ENCODE measurements at places on chromosomes 6 and 20.

DNA sequence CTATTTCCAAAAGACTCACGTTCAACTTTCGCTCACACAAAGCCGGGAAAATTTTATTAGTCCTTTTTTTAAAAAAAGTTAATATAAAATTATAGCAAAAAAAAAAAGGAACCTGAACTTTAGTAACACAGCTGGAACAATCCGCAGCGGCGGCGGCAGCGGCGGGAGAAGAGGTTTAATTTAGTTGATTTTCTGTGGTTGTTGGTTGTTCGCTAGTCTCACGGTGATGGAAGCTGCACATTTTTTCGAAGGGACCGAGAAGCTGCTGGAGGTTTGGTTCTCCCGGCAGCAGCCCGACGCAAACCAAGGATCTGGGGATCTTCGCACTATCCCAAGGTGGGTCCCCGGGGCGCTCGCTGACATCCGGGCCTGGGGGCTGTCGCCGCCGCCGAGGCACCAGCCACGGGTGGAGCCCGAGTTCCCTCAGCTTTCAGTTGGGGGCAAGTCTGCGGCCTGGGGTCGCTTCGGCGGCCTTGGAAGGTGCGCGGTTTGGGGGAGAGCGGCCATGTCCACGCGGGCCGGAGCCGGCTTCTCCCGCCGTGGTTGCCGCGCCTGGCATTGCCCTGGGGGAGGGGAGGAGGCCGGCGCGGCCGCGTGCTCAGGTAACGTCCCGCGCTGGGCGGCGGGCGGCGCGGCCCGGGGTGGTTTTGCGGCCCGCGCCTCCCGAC is 429 bp downstream of the AMD1 start:
- DNase-seq = peak; percentile 45

DNA sequence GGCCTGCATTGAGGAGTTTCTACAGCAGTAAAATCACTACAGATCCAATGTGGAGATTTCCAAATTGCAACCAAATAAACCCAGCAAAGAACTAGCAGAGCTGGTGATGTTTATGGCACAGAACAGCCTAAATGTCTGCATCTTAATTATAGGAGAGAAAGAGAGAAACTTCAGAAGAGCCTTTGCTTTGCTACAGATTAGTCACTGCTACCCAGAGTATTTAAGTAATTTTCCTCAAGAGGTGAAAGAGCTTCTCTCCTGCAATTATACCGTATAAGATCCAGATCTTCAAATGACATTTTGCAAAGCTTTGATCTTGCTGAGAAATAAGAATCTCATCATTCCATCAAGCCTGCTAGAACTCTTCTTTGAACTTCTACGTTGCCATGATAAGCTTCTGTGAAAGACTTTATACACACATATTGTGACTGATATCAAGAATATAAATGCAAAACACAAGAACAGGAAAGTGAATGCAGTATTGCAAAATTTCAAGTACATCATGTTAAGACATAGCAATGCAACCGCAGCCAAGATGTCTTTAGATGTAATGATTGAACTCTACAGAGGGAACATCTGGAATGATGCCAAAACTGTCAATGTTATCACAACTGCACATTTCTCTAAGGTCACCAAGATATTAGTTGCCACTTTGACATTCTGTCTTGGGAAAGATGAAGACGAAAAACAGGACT is 48.0 kb downstream of the MKKS start:
- DNase-seq = no peak

GRCh38 chr6:38281126-38281525 is 358.6 kb downstream of the BTBD9 start:
- no peak for DNase-seq

- no peak for DNase-seq
Observed at GRCh38 chr6:89612121-89612520, 26.4 kb downstream of the LYRM2 start.

DNA sequence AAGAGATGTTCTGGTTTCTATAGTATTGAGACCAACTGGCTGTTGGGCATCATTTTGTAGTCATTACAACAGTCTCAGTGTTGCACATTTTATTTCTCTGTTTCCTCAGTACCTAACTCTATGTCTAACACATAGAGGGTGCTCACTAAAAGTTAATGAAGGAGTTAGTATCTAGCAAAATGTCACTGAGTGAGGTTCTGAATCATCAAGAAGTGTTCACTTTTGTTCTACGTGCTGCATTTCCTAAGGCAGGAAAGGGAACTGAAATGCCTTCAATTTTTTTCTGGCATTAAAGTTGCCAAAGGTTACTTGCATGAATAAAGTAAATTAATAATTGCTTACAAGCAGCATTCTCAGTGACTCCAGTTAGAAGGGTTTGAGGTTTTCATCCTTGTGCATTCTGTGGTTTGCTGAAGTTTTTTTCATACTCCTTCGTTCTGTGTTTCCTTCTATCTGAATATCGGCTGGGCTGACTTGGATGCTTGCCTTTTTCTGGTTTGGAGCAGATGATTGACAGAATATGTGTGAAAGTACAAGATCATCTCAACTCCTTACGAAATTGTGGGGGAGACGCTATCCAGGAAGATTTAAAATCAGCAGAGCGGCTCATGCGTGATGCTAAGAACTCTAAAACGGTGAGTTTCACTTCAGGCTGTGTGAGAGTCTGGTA is 114.5 kb upstream of the SCGN start:
- DNase-seq = no peak

DNA sequence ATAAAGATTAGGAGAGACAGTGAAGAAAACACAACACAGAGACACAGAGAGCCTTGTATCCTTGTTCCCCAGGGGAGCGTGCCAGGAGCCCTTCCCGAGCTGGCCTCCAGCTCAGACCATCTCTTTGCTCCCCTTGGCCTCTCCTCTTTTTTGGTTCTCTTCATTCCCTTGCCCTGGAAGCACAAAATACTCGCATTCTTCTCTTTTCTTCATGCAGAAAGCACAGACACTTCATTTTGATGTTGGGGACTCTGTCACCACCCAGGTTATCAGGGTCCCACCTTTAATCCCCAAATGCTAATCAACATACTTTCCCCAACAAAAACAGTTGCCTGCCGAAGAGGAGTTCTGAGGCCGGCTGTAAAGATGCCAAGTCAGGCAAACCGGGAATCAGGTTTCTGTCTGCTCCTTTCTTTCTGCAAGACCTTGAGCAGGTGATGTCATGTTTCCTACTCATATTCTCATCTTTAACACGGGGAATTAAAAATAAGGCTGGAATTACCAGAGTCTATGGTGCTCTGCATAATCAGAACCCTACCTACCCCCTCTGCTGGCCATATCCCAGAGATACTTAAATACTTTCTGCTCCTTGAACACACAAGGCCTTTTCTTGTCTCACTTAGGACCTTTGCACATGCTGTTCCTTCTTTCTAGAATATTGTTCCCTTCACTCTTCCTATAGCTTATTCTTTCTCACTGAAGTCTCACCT is 21.7 kb downstream of the TGM6 start:
- no peak for DNase-seq

- no peak for DNase-seq
Observed at GRCh38 chr6:112626468-112627082, 279.4 kb downstream of the RFPL4B start.

DNA sequence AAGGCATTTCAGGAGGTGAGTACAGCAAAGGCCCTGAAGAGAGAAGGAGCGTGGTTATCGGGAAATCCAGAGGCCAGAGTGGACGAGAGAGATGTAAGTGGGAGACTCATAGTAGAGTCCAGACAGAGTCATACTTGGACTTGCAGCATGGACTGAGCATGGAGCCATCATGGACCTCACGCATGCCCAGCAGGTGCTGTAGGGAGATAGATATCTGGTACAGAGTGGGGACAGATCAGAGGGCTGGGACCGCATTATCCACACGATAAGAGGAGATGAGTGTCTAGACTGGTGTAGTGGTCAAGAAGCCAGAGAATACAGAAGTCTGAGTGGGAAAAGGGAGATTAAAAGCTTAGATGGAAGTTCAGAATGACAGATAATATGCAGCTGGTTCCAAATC is 127.0 kb downstream of the TBC1D7 start:
- no peak for DNase-seq

DNA sequence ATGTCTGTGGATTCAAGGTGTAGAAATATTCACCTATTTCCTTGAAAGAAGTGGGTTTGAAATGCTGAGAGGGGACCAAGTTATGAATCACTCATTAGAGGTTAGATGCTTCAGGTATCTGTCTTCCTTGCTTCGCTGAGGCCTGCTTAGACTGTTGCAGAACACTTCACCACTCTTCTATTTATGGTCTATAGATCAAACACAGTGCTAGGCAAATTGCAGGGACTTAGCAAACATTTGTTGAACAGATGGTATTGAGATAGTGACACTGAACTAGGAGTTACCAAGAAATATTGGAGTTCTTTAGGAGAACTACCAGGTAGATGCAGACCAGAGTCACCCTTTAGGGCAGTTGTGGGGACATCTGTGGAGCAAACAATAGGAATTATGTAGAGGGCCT is 123.8 kb downstream of the RFPL4B start:
- DNase-seq = no peak

GRCh38 chr6:91167846-91168245 is 581.0 kb upstream of the MAP3K7 start:
- no peak for DNase-seq

GRCh38 chr6:108736002-108736361 is 112.2 kb upstream of the ARMC2 start:
- DNase-seq = no peak

- DNase-seq = no peak
Observed at GRCh38 chr6:155200012-155200411, 63.8 kb upstream of the CLDN20 start.

DNA sequence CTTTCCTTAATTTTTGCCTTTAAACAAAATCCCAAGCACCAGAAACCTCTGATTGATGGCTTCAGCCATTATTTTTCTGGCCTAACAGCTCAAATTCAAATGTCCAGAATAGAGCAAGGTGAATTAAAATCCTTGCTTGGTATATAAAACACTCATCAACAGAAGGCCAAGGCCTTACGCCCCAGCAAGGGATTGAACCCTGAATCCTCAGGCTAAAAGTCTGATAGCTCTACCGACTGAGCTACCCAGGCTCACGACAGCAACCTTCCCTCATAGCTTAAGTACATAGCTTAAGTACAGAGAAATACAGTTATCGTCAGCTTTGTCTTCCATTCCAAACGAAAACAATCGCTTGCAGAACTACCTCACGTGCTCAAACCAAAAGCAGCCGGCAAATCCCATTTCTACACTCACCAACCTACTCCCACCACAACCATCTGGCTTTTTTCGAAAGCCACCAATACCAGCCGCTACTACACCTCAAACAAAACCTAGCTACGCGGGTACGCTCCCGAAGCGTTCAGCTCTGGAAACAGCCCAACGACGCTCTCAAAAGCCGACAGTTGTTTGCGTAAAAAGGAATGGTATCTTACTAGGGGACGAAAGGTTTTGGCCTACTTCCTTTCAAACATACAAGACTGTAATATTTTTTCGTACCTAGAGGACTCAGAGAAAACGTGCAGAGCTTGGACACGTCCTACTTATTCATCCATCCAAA is 167.5 kb downstream of the GPX5 start:
- no peak for DNase-seq

DNA sequence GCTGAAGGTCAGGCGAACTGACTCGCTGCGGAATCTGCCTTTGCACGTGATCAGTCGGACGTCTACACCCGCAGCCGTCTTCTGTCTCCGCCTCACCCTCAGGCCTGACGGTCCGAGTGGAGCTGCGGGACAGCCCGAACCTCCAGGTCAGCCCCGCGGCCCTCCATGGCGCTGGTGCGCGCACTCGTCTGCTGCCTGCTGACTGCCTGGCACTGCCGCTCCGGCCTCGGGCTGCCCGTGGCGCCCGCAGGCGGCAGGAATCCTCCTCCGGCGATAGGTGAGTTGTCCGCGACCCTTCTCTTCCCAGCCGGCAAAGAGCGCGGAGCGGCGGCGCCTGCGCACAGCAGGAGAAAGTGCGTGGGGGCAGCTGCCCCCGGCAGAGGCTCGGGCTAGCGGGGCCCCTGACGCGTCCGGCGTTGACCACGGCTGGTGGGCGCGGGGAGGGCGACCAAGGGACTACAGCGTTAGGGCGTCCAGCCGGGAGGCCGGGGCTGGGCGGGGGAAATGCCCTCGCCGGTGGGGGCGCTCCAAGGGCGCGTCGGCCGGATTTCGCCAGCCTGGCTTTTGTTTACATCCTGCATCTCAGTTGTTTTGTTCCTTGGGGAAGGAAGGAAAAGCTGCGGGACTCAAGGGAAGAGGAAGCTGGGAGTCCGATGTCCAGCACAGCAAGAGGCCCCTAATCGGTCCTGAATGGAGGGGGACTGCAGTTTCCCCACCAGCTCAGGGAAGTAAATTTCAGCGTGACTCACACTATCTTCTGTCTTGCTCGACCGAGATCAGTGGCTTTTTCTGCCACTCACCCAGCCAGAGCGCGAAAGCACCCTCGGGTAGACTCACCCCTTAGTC is at the start of gene SMPDL3A:
SMPDL3A (plus strand) TSS at position 77 of the 846 bp plus-strand sequence; CDS start at position 166, 89 bp downstream.
- DNase-seq = peak; percentile 91

DNA sequence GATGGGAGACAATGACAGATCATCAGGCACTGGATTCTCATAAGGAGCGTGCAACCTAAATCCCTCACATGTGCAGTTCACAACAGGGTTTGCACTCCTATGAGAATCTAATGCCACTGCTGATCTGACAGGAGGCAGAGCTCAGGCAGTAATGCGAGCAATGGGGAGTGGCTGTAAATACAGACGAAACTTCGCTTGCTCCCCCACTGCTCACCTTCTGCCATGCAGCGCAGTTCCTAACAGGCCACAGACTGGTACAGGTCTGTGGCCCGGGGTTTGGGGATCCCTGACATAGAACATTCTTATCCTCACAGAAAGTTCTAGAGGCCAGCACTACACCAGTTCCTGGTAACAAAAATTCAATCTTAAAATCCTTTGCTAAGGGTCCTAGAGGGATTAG is 23.2 kb downstream of the RRAGD start:
- DNase-seq = no peak

- DNase-seq = no peak
Observed at GRCh38 chr20:32062776-32063170, 10.7 kb downstream of the HCK start.

GRCh38 chr20:14155361-14155760 is 160.0 kb downstream of the MACROD2 start:
- DNase-seq = no peak

GRCh38 chr20:38242848-38243708 is 17.5 kb downstream of the KIAA1755 start:
- DNase-seq = no peak

DNA sequence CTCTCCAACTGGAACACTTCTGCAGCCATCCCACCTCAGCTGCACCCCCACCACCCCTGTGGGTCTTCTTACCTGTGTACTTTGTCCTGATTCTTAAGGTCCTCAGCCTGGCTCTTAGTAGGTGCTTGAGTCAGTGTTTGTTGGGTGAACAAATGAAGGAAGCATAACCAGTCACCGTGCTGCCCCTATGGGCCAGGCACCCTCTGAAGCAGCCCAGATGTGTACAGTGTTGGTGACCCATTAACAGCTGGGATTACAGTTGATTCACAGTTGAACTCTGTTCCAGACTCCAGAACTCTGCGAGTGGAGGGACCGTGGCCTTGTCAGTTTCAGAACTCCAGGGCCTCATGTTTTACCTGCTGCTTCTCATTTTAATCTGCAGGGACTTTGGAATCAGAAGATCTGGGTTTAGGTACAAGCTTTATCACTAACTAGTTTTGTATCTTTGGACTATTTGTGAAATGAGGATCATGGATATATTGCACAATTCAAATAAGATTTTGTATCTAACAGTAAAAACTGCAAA is 203.8 kb downstream of the TMEM242 start:
- no peak for DNase-seq

GRCh38 chr6:43979525-43979924 is 147.7 kb downstream of the MRPL14 start:
- no peak for DNase-seq

All from endothelial cell (in vitro differentiated cells).